ENCODE measurements at places on chromosomes 6 and 20.

DNA sequence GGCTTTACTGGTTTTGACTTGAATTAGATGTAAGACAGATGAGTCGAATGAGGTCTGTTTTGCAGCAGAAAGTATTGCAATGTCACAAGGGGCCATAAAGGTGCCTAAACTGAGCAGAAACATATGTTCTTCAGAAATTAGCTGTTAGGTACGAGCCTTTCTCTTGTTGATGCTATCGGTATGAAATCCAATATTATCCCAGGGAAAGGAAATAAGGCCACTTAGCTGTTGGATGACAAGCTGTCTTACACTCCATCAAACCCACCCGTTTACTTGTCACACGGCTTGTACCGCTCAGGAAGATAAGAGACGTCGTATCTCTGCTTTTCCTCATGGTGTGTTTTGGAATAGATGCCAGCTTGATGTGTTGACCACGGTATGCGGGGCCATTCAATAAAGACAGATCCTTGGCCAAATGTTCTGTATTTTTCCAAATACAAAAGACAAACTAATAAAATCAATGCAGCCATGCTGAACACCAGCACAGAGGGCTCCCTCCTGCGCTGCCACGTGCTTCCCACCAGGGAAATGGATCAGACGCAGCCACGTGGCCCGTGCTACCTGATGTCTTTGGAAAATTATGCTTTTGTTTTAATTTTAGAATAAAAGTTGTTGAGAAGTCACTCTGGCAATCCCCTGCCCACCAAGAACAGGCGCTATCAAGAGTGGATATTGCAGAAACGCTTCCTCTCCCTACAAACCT lies 255.9 kb upstream of the SULF2 start:
- no peak for DNase-seq

- no peak for DNase-seq
These were observed 130.5 kb downstream of the HFE start for GRCh38 chr6:26217714-26218075.

DNA sequence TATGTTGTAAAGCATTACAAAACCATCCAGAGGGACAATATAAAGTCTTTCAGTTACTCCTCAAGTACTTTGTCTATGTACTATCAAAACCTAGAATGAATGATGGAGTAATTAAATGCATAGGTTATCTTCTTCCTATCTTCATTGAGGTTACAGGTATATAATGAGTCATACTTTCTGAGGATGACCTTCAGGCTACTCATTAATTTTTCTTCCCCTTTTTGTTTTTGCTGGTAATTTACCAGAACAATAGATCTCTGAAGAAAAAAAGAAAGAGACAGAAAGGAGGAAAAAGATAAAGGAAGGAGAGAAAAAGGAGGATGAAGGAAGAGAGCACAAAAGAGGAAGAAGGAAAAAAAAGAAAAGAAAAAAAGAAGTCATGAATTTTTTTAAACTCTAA lies 398.4 kb downstream of the TBC1D32 start:
- DNase-seq, result no peak

DNA sequence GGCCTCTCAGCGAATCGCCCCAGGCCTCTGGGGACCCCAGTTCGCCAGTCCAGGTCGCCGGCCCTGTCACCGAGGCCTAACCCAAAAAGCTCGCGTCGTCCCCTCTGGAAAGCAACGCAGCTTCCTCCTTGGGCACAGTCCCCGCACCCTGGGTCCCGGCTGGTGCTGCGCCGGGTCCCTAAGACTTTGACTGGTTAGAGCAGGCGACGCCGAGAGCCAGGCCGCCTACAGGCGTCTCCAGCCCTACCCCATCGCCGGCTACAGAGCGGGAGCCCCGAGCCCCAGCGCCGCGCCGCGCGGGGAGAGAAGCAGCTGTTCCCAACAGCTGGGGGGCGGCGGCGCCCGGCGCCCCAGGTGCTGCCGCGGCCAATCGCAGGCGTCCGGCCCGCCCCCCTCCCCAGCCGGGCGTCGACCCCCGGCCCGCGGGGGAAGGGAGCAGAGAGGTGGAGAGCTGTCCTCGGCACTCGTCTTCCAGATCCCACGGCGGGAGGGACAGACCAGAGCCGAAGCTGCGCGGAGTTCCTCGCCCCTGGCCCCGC lies 540 bp upstream of the RBM24 start:
- peak; percentile 80 for DNase-seq

DNA sequence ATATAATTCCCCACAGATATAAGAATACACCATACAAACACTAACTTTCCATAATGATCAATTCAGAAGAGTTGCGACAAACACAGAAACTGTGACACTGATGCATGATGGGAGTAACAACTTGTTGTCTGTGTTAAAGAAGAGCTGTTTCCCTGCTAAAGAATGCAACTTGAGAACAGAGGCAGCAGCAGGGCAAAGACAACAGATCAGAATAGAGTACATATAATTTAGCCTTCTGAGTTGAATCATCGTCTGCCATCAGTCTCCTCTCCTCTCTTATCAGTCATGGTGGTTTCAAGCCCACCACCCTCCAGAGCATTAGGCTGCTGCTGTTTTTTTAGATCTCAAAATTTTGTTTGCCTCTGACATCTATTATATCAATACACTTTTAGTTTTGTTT lies 280.4 kb downstream of the UBE3D start:
- DNase-seq, result no peak

DNA sequence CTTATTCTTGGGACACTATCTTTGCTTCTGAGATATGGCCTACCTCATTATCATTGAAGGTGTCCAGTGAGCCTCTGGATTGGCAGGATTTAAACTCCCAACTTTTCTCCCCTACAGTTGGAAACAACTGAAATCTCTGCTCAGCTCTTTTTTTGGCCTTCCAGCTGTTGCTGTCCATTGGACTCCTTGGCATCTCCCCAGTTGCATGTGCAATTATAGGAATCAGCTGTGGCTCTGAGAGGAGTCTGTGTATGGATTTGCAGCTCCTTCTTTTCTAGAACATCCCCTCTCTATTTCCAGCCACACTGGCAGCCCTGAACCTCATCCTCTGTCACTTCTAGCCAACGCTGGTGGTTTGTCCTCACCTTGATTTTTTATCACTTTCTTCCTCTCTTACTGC lies 21.2 kb downstream of the RAB22A start:
- DNase-seq, result peak; percentile 71

DNA sequence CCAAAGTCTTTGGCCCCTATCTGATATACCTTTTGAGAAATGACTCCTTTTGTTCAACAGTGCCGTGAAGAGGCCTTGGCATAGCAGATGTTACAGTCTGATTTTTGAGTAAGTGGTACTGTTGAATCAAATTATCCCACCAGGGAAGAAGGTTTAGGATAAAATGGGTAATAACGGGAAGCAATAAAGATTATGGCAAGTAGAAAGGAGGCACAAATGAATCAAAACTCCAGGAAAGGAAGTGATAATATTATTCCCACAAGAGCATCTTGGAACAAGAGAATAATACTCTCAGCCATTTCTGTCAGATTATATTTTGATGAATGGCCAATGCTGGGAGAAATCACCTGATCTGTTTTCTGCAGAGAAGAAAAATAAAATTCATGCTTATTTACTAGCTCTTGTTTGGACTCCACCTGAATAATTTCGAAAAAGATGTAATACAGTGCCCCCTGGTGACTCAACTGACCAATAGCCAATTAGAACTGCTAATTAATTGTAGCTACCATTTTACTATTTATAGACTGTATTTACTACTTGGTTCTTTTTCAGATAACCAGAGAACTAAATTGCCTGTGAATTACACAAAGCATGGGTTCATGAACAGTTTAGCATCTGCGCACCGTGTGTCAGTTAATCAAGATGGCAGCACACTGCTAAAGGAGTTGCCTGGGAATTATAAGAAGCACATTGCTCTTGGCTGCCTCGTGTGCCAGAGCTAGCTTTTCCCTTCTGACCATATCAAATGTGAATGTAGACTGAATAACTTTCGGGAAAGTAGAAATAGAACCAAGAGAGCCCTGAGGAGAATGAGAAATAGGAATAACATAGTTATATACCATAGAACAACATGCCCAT lies 78.5 kb upstream of the TRDN start:
- no peak for DNase-seq

- DNase-seq, result peak; percentile 64
These were observed 22.7 kb upstream of the ZNF184 start for GRCh38 chr6:27495386-27496135.

DNA sequence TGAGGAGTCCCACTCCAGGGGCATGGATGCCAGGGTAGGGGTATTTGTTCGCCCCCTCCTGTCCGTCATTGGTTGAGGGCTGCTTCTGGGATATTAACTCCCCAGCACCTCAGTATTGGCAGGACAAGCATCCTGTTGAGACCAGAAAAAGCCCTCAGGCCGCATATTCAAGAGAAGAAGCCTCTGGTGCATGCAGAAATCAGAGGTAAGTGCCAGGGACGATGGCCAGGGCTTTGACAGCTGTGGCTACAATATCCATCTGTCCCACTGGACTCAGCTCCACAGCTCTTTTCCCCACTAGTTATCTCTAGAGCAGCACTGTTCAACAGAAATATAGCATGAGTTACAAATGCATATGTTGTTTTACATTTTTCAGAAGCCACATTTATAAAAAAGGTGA lies 651.3 kb downstream of the KIF16B start:
- DNase-seq, result no peak

DNA sequence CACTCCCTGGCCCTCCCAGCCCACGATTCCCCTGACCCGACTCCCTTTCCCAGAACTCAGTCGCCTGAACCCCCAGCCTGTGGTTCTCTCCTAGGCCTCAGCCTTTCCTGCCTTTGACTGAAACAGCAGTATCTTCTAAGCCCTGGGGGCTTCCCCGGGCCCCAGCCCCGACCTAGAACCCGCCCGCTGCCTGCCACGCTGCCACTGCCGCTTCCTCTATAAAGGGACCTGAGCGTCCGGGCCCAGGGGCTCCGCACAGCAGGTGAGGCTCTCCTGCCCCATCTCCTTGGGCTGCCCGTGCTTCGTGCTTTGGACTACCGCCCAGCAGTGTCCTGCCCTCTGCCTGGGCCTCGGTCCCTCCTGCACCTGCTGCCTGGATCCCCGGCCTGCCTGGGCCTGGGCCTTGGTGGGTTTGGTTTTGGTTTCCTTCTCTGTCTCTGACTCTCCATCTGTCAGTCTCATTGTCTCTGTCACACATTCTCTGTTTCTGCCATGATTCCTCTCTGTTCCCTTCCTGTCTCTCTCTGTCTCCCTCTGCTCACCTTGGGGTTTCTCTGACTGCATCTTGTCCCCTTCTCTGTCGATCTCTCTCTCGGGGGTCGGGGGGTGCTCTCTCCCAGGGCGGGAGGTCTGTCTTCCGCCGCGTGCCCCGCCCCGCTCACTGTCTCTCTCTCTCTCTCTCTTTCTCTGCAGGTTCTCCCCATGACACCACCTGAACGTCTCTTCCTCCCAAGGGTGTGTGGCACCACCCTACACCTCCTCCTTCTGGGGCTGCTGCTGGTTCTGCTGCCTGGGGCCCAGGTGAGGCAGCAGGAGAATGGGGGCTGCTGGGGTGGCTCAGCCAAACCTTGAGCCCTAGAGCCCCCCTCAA lies at the start of gene LTA:
Gene LTA, plus strand, starts transcription at position 249 of the 871 bp plus-strand sequence. Its CDS starts 454 bp downstream, at position 703.
- DNase-seq, result no peak

GRCh38 chr20:59718071-59718470 lies 113.7 kb downstream of the PHACTR3 start:
- DNase-seq, result no peak

GRCh38 chr20:64009811-64010387 lies 26.1 kb upstream of the C20orf204 start:
- DNase-seq, result no peak

DNA sequence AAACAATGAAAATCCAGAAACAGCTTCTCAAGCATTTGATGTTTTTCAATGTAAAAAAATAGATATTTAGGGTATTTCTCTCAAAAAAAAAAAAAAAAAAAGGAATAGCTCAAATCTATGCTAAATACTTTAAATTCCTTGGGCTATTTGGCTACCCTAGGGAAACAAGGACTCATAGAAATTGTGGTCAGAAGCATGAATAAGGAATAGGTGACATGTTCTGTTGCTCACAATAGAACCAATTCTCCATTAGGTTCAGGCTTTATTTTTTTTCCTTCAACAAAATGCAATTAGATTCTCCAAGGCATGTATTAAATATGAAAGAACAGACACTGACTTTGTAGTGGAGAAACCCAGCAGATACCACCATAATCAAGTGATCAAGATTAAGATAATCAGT lies 904.3 kb upstream of the FLRT3 start:
- DNase-seq, result no peak

DNA sequence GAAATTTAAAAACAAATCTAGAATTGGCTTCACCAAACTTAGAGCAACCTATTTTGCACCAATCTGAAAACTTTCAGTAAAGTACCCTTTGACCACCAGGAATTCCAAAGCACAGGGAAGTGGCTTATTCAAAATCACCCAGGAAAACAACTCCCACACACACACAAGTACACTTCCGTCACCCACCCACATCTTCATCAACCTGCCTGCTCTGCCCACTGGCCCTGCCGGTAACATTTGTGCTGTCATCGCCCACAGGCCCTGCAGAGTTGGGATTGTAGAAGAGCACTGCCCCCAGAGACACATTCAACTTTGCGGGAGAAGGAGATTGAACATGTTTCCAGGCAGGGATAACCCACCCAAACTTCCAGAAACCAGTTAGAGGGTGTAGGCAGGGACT lies 19.3 kb upstream of the SCML4 start:
- no peak for DNase-seq

DNA sequence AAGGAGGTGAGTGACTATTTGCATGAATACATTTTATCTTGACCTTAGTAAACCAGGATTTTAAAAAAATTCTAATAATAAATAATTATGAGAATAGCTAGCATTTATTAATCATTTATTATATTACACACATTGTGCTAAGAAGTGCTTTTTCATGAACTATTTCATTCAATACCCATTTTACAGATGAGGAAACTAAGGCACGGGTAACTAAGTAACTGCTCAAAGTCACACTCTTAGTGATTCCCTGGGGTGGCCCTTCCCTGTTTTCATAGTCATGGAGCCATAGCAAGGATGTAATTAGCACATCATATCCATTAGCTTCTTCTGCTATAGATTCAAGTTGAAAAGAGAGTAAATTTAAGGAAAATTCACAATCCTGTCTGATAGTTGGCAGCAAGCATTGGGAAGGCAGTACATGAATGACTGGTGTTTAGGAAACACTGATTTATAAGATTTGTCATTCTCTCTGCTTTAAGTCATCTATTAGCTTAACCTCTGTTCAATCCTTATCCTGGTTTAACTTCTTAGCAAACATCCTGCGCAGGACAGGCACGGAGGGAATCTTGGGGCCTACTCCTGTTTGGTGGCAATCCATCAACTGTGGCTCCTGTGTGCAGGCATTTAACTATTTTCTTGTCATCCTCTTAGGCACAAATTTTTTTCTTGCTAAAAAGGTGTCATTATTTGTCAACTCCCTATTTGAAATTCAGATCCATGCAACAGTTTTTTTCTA lies 68.3 kb downstream of the RIN2 start:
- no peak for DNase-seq

- DNase-seq, result peak; percentile 71
These were observed 526 bp downstream of the SULF2 start for GRCh38 chr20:47784599-47785310.

GRCh38 chr20:41566896-41567527 lies 51.2 kb downstream of the CHD6 start:
- no peak for DNase-seq

All from left hindlimb (tissue), 1 donor.